Esophagus muscularis mucosa (tissue), 4 donors: ENCODE measurements at places on chromosomes 4 and X.

DNA sequence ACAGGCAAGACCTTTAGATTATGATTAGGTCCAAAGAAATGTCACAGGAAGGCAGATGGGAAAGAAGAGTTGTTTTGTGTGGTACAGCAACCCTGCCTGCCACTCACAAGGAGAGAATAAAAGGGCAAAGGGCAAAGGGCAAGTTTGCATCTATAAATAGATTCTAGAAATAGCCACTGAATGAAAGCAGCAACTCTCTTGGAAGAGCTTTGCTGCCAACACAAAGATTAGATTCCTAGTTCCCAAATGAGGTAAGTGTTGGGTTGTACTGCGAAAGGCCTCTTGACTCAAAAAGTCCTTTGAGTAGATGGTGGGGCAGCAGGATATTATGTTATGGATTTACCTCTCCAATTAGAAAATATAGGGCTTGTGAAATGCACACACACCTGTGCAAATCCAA is 61.2 kb downstream of the MOSPD2 start:
- no peak for DNase-seq

DNA sequence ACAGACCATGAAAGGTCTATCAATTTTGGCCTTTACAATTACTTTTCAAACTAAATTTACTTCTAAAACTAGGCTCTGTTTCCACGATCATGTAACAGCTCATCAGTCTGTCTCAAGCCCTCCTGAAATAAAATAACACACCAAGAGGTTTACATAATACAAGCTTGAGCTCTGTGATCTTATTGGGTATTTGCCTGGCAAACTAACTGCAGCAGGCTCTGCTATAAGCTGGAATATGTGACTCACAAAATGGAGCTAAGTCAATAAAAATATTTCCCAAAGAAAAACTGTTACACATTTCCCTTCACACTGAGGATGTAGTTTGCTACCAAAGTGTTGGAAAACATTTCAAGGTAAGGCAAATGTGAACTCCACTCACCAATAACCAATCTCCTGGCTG is 94.7 kb upstream of the GPM6B start:
- DNase-seq = no peak

DNA sequence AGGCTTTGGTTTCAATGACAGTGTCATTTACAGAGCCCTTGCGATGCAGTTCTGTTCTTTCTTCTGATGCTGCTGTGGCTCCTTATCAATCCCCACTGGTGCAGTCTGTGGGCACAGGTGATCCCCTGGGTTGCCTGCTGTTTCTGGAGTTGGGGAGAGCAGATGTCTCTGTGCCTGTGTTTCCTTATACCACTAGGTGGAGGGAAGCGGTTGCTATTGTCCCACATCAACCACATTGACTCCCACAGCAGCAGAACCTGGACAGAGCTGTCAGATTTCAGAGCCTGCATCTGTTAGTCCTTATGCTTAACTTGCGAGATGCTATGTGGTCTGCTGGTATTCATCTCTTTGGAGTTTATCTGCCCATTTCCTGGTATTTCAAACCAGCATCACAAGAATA is 57.7 kb downstream of the NEIL3 start:
- DNase-seq = no peak

DNA sequence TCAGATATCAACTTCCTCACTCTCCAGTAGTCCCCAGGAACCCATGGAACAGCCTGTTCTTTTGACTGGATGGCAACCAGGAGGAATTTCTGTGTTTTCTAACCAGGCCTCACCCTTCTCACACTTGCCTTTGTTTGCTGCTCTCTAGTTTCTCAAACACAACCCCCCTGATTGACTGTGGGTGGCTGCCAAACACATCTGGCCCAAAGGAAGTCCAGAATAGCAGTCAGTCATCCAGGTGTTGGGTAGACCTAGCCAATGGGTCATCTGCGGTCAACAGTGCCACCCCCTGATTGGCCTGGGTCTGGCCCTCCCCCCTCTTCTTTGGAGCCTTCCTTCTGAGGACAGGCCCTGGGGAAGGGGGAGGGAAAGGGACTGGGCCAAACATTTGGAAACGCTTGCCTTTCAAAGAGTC is 53.7 kb downstream of the MSX1 start:
- DNase-seq = no peak

GRCh38 chr4:186644311-186644638 is 79.4 kb downstream of the FAT1 start:
- DNase-seq = no peak

- no peak for DNase-seq
Observed at GRCh38 chr4:53595204-53595603, 3.9 kb upstream of the LNX1 start.

DNA sequence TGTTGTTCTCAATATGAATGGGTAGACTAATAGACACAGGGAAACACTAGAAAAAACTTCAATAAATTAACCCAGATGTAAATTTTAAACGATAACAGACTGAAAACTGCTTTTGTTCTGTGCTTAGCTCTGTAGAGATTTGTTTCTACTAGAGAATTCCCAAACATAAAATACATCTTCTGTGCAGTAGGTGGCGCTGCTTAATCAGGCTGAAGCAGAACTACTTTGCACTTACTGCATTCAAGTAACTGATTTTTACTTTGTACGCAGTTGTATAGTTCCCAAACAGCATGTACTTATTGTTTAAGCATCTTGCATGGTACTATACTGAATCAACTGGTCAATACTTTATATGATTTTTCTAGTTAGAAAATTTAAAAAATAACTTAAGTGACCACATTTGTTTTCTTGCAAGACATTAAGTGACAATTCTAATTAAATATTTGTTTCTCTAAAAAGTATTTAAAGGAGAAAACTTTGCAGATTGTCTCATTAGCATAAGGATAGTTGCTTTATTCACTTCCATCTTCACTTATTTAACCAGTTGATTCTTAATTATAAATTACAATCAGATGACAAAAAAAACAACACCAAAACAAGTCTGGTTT is 490.6 kb downstream of the IL15 start:
- DNase-seq = no peak

DNA sequence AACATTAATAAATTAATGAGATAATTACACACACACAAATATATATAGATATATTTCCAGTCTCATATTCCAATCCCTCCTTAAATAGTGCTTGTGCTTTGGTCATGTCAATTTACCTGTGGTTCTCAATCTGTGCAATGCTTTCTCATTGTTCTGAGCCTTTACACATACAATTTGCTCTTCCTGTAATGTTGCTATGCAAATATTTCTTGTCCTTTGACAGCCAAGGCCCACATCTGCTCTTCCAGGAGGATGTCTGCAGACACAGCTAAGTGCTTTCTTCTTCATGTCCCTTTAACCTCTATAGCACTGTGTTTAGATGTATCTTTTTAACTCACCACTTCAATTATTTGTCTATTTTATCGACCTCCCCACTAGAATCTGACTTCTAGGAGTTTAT is 67.3 kb upstream of the RAPGEF2 start:
- no peak for DNase-seq

GRCh38 chr4:7561557-7561956 is 126.8 kb upstream of the PSAPL1 start:
- DNase-seq = no peak

DNA sequence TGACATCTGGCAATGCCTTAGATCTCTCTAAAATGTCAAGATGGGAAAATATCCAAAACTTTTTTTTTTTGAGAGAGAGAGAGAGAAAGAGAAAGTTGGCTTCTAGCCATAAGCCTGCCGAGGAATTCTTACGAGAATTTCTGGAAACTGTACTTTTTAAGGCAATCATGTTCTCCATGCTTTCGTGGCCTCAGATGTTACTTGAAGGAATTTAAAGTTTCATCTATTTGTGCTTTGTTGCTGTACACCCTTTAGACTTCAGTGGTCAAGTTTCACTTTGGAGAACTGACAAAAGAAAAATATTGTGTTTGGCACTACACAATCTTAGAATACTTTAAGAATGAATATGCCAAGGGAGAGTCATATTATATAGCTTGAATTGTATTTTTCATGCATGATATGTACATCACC is 53.9 kb downstream of the FAT4 start:
- DNase-seq = no peak

GRCh38 chrX:3450881-3451570 is 104.6 kb upstream of the MXRA5 start:
- no peak for DNase-seq

- no peak for DNase-seq
Observed at GRCh38 chr4:4671774-4672349, 130.0 kb upstream of the STX18 start.

- DNase-seq = no peak
Observed at GRCh38 chr4:145520172-145520571, 38.5 kb downstream of the SMAD1 start.

DNA sequence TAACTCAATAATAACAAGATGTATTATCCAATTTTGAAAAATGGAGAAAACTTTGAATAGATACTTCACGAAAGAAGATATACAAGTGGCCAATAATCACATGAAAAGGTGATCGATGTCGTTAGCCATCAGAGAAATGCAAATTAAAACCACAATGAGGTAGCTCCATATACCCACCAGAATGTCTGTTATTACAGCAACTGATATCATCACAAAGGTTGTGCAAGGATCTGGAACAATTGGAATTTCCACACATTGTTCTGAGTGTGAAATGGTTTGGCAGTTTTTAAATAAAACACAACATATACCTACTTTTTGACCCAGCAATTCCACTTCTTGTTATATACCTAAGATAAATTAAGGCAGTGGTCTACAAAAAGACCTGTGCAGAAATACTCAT is 71.7 kb downstream of the IRS4 start:
- no peak for DNase-seq

GRCh38 chrX:53163436-53163835 is 61.6 kb downstream of the KDM5C start:
- no peak for DNase-seq

GRCh38 chr4:82352118-82352824 is 21.5 kb downstream of the HNRNPD start:
- no peak for DNase-seq

DNA sequence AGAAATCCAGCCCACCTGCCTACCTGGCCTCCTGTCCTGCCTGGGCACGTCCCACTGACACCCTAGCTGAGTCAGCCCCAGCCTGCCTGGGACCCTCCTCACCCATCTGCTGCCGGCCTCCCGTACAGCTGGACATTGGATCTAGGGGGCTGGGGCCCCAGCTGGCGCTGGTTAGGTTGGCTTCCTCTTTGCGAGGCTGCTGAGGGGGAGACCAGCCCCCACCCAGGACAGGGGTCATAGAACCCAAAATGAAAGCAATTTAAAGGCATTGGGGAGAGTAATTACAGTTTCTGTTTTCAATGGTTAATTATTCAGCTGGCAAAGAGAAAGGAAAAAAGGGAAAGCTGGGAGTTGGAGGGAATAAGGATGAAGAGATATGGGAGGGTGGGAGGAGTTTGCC is 15.8 kb downstream of the EFNB1 start:
- no peak for DNase-seq

DNA sequence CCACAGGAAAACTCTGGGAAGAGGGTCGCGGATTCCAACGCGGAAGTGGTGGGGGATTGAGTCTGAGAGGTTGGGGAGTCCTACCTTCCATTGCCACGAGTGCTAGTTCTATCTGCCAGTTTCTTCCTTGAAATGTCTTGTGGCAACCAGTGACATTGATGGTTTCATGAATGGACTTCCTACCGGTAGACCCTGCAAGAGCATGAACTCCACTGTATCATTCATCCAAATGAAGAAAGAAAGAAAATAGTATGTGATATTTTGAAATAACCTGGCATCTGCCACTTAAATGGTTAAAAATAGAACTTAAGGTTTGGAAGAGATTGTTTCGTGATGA is 1.1 kb upstream of the SLC10A7 start:
- DNase-seq = no peak

- DNase-seq = no peak
Observed at GRCh38 chr4:142721187-142721586, 124.9 kb downstream of the INPP4B start.

DNA sequence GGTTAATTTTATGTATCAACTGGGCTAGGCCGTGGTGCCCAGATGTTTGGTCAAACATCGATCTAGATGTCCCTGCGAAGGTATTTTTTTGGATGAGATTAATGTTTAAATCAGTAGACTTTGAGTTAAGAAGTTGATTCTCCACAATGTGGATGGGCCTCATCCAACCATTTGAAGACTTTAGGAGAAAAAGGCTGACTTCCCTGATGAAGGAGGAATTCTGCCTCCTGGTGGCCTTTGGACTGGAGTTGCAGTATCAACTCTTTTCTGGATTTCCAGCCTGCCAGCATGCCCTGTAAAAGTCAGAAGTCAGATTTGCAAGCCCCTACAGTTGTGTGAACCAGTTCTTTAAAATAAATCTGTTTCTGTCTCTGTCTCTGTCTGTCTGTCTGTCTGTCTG is 91.4 kb downstream of the STK32B start:
- DNase-seq = peak; percentile 39

DNA sequence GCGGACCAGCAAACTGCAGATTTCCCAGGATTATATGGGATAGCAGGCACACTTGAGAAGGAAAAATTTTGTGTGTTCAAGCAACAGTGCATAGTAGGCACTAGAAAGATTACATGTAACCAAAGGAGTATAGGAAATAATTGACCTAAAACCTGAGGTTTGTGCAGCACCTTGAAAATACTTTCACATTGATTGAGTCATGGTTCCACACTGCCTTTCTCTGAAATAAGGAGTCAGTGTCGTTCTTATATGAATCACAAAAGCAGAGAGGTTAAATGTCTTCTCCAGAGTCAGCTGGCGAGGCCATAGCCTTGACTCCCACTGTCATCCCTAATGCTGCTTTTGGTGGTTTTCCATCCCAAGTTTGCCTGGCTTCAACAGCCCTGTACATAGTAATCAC is 138.9 kb downstream of the SOWAHB start:
- no peak for DNase-seq

GRCh38 chrX:133926809-133927208 is 58.6 kb downstream of the GPC3 start:
- no peak for DNase-seq

DNA sequence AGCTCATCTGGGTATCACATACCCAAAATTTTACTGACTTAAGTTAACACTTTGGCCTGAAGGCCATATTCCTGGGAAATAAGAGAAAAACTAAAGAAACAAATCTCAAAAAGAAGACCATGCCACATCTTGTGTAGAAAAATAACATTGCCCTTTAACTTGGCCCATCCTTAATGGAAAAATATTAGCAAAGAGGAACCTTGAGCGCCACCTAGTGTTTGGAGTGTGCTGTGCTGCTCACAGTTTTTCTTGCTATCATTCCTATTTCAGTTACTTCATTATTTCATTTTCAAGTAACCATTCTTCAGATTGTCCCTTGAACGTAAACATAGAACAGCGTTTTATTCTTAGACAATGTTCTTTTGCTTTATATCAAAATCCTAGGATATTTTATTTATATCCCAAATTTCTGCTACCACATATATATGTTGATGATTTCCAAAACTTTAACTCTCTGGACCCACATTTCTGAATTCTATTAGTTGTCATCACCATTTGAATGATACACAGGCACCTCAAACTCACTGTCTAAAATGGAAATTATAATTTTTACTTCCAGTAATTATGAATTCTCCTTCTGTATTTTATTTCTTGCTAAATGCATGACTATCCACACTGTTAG is 999.0 kb upstream of the ADGRL3 start:
- no peak for DNase-seq

DNA sequence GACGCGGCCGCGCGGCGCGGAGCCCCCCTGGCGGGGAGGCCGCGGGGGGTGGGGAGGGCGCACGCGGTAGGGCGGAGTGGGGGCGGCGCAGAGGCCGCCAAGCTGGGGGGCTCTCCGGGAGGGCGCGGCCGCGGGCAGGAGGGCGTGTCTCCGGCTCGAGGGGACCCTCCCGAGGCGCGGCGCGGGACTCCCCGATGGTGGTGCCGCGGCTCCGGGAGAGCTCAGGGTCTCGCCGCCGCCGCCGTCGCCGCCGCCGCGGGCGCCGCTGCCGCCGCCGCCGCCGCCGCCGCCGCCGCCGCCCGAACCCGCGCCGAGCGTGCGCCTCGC is 165 bp upstream of the PTCHD1 start:
- DNase-seq = no peak
